ENCODE measurements at places on chromosomes 3 and 15. TPM values are rescaled to one million over a fixed set of nuclear protein-coding genes. Genes with fewer than 3 reads are reported as not detected.

Gene PEX11A
- total RNA-seq = 5.1 TPM

Gene CLEC3B
- 18.3 TPM for total RNA-seq

Gene LEKR1
- 8.4 TPM for total RNA-seq

Gene GP9
- 3.6 TPM for total RNA-seq

Gene MORC1
- total RNA-seq = 2.4 TPM

Gene CCR9
- 0.48 TPM for total RNA-seq

Gene CAPN7
- 42.1 TPM for total RNA-seq

Gene FBXW12
- 6.0 TPM for total RNA-seq

Gene PCOLCE2
- total RNA-seq = 16.1 TPM

Gene MKRN3
- 13.5 TPM for total RNA-seq

Gene PYGO1
- 14.9 TPM for total RNA-seq

Gene MEX3B
- total RNA-seq = 16.4 TPM

Gene MTHFS
- 15.4 TPM for total RNA-seq

Gene EFCC1
- total RNA-seq = not detected
